ENCODE measurements at places on chromosomes 5 and 9.

GRCh38 chr5:178826216-178826615 is 33.5 kb upstream of the ZNF354B start:
- DNase-seq = no peak

DNA sequence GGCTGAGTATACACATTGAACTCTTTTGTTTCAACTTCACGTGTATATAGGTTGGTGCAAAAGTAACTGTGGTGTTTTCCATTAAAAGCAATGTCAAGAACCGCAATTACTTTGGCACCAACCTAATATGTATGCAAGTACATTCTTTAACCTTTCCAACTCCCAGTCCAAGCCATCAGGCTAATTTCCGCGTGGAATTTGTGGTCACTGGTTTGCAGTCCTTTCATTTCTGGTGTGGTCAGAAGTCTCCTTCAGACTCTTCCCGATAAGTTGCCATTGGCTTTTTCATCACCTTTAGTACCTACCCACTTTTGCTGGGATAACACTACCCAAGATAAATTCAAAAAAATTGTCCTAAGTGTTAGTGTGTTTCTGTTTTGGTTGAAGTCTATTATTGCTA is 84.0 kb downstream of the RGS3 start:
- DNase-seq = no peak

GRCh38 chr9:15295761-15296405 is 11.1 kb downstream of the TTC39B start:
- DNase-seq = no peak

GRCh38 chr5:41966401-41967105 is 41.5 kb downstream of the FBXO4 start:
- no peak for DNase-seq

DNA sequence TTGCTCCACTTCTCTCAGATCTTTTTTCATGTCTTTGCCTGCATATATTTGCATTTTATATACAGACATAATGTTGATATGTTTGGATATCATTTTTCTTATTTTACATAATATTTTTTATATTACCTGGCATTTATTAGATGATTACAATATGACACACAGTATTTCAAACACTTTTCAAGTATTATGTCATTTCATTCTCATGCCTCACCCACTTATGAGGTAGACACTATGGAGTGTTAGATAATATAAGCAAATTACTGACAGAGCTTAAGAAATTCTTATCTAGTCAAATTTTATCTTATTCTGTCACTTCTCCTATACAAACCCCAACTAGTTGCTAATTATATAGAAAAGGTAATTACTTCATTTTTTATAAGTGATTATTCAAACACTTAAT is 11.1 kb downstream of the LURAP1L start:
- no peak for DNase-seq

DNA sequence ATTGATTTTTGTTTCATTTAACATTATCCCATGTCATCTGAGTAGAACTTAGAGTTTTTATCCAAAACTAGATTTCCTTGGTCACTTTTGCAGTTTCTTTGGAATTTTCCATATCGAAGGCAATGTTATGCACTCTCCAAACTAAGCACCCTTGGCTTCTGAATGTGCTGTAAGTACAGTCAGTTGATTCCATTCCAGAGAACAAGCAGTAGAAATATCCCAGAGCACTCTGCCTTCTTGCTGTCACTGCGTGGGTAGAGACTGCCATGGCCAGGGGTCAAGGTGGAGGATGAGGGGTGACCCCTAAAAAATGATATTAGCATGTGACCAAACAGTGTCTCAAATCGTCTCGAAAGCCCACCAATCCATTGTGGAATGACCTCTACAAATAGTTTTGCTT is 36.2 kb downstream of the PIP5K1B start:
- no peak for DNase-seq

- no peak for DNase-seq
Observed at GRCh38 chr9:72462340-72462739, 59.1 kb upstream of the TMC1 start.

DNA sequence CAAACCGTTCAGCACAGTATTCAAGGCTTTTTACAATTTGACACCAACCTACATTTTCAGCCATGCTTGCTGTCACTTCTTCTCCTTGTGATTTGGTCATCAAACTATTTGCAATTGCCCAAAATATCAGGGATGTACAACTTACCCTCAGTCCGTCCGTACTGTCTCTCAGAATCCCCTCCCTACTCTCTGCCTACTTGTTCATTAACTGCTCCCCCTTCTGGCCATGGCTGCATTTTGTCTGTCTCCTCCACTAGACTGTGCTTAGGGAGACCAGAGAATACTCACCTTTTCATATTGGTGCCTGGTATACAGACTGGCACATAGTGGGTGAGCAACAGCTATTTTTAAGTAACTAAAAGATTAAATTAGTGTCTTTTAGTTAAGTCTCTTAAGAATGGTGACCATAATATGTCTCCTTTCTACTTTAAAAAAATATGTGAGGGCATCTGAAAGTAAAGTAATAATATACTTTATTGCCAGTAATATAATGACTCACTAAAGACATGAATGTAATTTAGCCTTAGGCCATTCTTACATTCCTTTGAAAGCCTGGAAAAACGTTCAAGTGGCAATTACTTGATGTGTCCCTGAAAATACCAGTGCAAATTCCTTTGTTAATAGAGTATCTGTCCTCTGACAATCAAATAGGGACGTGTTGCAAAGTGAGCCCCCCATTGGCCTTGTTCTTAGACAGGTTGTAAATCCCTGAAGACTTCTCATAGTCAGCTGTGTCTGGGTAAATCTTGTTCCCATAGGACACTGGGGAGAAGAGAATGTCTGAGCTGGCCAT is 27.8 kb downstream of the PRLR start:
- no peak for DNase-seq

- no peak for DNase-seq
Observed at GRCh38 chr5:44868541-44868940, 59.8 kb downstream of the MRPS30 start.

- DNase-seq = peak; percentile 8
Observed at GRCh38 chr9:86185872-86186271, 73.6 kb downstream of the C9orf153 start.

DNA sequence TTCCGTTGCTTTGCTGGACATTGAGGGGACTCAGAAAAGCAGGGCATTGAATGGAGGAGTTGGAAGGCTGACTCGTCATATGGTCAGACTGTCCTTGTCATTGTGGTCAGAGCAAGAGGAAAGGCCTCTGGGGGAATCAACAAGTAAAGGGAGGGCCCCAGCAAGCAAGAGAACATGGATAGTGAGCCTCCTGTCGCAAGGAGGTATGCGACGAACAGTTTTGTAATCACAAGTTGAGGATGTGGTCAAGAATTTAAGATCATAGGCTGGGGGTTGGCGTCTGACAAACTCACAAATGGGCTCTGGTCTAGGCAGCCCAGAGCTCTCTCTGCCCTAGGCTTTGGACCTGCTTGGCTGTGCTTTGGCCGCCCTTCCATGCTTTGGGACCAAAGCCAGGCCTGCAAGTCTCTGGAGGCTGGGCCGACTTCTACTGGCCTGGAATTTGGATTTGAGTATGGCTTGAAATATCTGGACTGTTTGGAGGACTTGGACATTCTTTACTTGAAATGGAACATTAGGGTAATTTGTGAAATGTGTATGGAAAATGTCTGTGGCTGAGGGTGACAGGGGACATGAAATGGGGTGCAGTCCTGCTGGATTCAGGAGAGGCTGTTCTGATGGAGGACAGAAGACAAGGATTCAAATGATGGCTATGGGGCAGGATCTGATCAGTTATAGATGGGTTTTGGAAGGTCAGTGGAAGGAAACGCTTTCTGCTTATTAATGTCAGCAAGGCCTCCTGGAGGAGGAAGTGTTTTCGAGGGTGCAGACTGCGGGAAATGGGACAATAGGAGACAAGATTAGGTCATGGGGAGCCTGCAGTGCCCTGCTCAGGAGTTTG is 19.2 kb upstream of the NDST1 start:
- DNase-seq = peak; percentile 70

GRCh38 chr9:127931092-127931881 is 710 bp upstream of the PIP5KL1 start:
- no peak for DNase-seq

DNA sequence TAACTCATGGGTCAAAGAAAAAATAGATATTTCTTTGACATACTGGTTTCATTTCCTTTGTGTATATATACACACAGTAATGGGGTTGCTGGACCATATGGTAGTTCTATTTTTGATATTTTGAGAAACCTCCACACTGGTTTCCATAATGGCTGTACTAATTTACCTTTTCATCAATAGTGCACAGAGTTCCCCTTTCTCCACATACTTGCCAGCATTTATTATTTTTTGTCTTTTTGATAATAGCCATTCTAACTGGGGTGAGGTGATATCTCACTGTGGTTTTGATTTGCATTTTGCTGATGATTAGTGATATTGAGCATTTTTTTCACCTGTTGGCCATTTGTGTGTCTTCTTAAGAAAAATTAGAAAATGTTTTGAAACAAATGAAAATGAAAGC is 78.4 kb upstream of the CKMT2 start:
- no peak for DNase-seq

GRCh38 chr5:80959768-80960442 is at the start of gene RASGRF2:
RASGRF2 (plus strand) TSS chr5:80960363; CDS start chr5:80960739, 376 bp downstream.
- DNase-seq = peak; percentile 47

DNA sequence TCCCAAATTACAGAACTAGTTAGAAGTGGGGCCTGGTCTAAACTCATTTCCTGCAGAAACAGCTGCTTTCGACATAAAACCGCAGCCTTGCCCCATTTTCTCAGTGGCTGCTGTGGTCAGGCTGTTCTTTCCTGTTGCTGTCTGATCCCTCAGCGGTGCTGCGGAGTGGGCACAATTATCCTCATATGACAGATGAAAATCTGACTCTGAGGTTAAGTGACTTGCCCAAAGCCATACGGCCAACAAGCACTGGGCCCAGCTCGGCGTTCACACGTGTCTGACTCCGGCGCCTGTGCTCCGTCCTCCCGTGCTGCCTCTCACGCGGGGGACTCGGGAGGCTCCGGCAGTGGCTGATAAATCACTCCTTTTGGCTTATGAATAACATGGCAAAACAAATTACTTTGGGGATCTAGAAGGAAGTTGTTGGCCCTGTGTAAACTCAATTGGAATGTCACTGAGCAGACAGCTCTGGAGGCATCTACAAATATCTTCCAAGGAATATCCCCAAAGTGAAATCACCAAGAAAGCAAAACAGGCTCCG is 142.6 kb upstream of the LMX1B start:
- DNase-seq = peak; percentile 40

GRCh38 chr5:92401492-92401891 is 1018.4 kb upstream of the ARRDC3 start:
- DNase-seq = peak; percentile 6

DNA sequence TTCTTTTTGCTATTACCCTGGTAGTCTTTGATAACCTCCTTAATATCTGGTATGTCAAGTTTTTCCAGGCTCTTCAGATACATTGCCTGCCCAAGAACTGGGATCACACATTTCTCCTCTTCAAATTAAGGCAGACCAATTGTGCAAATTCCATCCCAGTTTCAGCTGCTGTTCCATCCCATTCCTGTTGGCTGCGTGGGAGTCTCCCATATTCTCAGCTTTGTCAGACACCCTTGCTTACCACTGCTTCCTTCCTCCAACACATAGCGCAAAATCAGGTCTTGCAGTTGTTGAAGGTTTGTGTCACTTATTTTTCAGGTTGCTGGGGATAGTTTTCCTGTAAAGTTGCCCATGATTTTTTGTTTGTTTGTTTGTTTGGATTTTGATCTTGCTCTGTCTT is 15.2 kb downstream of the HCN1 start:
- DNase-seq = no peak

DNA sequence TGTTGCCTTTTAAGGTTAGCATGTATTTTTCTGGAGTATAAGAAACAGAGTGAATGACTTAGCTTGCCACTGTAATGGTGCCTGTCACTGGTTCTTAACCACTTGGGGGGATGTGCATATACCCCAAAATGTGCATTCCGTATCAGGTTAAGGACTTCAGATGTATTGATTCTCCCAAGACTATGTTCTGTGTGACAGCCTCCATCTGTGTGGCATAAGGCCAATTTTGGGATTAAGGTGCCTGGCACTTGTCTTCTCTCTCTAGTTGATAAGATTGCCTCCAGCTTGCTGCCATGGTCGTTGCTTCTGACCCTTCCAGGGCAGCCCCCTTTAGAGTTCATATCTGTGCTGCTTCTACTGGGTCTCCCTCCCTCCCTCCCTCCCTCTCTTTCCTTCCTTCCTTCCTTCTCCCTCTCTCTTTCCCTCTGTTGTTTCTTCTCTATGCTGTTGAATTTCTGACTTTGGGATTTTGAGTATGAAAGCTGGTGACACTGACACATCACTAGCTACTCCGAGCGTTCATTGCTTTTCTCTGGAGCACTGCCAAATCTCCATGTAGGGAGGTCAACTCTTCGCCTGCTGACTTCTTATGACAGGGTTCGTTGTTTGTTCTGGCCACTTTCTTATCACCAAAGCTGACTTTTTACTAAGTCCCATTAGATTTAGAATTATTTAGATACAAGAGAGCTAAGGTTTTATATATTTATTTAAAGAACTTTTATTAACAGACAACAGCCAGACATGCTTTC is 31.0 kb downstream of the TNFAIP8 start:
- DNase-seq = no peak

DNA sequence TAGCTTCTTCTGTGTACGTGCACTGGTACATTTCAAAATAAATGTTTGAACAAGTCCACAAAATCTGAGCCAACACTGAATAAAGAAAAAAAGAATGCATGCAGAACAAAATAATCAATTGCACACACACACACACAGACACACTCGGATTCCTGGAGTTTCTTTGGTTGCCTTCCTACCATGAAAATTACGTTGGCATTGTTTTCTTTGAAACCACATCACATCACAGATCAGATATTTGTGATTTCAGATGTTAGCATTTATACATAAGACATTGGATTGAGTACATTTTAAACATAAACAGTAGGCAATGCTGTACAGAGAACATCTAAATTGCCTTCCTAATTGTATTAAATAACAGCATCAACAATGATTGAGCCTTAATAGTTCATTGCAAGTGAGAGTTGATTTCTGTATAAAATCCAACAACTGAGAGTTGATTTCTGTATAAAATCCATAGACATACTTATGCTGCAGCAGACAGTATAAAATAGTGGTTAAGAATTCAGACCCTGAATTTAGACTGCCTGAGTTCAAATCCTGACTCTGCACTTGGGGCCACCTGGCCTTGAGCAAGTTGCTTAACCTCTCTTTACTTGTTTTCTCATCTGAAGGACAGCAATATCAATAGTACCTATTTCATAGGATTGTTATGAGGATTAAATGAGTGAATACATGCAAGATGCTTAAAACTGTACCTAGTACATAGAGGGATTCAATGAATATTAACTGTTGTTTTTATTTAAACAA is 101.7 kb upstream of the IFNE start:
- no peak for DNase-seq

- DNase-seq = no peak
Observed at GRCh38 chr5:58088941-58089340, 370.9 kb downstream of the PLK2 start.

Measured in head of caudate nucleus (tissue), 42 donors.